ENCODE measurements at places on chromosomes 1 and 21.

DNA sequence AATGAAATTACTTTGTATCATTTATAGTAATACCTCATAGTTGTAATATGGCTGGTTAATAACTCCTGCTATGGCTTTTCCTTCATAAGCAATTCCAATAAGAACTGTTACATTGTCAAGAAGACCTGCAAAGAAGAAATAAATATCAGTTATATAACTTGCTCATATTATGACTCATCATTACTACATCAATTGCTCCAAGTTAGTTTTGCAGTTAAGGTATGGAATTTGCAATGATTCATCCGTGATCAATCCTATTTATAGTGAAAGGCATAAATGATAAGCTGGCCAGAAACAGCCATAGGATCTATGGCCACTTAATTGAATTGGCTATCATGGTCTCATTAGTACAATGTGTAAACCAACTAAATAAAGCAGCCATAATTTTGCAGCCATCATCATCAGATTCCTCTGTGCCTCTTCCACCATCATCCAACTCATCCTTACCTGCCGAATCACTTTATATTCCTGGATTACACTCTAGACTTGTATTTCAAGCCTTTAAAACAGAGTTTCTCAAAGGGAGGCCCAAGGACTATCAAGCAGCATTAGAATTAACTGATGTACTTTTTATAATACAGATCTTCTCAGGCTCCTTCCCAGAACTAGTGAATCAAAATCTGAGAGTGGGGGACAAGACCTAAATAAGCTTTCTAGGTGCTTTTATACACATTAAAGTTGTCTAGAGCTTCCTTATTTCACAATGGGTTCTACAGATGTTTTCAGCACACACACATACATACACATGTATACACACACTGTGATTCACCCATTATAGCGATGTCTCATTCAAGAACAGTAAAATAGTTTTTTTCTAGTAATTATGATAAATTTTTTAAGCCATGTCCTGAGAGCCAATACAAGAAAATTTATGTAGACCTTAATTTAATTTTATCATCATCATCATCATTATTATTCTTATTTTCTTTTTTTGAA lies 21.2 kb upstream of the EPRS1 start:
- no peak for DNase-seq

- no peak for DNase-seq
Observed at GRCh38 chr1:179300112-179300511, 6.5 kb downstream of the SOAT1 start.

DNA sequence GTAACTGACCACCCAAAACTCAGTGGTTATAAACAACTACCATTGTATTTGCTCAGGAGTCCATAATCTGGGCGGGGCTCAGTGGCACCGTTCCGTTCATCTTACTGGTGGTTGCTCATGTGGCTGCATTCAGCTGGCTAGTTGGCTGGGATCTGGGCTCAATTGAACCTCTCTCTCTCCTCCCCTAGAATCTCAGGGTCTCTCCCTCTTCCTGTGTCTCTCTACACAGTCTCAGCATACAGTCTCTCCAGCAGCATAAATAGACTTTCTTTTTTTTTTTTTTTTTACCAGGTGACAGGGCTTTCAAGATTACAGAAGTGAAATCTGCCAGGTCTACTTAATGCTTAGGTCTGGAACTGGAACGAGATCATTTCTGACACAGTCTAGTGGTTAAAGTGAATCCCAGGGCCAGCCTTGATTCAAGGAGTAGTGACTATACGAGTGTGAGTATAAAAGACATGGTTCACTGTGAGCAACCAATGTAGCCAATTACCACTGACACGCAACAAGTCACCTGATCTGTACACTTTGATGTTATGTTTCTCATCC lies 193.7 kb upstream of the ESRRG start:
- no peak for DNase-seq

GRCh38 chr21:21196848-21197247 lies 198.6 kb downstream of the NCAM2 start:
- DNase-seq = no peak

- no peak for DNase-seq
Observed at GRCh38 chr1:44724296-44724954, 6.5 kb downstream of the RNU5D-1 start.

DNA sequence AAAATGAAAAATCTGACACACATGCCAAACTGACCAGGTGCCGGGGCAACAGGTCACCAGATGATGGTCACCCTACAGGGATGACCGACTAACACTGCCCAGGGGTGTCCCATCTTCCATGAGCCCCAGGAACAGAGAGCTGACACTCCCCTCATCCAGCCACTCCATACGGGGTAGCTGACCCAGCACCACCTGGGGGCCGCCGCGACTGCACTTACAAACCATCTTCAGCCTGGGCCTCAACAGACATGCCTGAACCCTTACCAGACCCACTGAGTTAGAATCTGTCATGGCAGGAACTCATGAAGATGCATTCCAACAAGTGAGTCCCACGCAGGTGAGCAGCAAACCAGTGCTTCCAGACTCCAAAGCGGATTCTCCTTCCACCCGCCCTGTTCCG lies 31.6 kb upstream of the AJAP1 start:
- DNase-seq = no peak

GRCh38 chr1:66542811-66543767 lies 9.1 kb downstream of the SGIP1 start:
- no peak for DNase-seq

- no peak for DNase-seq
Observed at GRCh38 chr1:228810878-228811711, 75.8 kb downstream of the RHOU start.

- no peak for DNase-seq
Observed at GRCh38 chr1:156751451-156751756, at the start of gene HDGF. HDGF (minus strand) TSS chr1:156751675; CDS start chr1:156751429, 246 bp downstream.

GRCh38 chr1:44012941-44013609 lies 18.2 kb downstream of the SLC6A9 start:
- peak; percentile 12 for DNase-seq

DNA sequence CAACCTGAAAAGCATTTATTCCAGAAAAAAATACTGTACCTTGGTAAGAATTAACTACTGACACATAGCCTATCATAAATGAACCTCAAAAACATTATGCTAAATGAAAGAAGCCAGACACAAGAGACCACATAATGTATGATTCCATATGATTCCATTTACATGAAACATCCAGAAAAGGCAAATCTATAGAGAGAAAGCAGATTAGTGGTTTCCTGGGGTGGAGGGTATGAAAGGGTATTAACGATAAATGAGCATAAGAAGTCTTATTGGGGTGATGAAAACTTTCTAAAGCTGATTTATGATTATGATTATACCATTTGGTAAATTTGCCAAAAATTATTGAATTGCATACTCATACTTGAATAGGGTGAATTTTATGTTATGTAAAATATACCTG lies 10.3 kb upstream of the COL6A2 start:
- no peak for DNase-seq

DNA sequence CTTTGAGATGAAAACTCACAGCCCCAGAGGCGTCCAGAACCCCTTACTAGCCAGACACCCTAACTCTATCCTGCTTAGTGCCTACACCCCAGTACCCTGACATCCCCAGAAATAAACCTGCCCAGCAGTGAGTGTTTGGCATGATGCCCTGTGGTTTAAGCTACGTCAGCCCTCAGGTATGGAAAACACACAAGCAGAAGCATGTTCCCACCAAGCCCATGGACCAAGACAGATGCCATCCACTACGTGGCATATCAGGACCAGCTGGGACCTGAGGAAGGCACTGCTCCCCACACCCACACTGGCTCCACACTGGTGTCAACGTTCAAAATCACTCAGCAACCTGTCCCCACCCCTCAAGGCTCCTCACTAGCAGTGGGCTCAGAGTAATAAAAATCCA lies 116.4 kb downstream of the SYT2 start:
- no peak for DNase-seq

GRCh38 chr1:107533436-107533835 lies 392.6 kb downstream of the NTNG1 start:
- peak; percentile 85 for DNase-seq

- DNase-seq = no peak
Observed at GRCh38 chr21:42299324-42300044, 15.7 kb downstream of the TFF3 start.

GRCh38 chr1:46166521-46167462 lies 8.1 kb upstream of the TSPAN1 start:
- no peak for DNase-seq

GRCh38 chr1:107943694-107944093 lies 21.3 kb downstream of the VAV3 start:
- DNase-seq = no peak

- no peak for DNase-seq
Observed at GRCh38 chr1:37342736-37343135, 131.6 kb upstream of the ZC3H12A start.

DNA sequence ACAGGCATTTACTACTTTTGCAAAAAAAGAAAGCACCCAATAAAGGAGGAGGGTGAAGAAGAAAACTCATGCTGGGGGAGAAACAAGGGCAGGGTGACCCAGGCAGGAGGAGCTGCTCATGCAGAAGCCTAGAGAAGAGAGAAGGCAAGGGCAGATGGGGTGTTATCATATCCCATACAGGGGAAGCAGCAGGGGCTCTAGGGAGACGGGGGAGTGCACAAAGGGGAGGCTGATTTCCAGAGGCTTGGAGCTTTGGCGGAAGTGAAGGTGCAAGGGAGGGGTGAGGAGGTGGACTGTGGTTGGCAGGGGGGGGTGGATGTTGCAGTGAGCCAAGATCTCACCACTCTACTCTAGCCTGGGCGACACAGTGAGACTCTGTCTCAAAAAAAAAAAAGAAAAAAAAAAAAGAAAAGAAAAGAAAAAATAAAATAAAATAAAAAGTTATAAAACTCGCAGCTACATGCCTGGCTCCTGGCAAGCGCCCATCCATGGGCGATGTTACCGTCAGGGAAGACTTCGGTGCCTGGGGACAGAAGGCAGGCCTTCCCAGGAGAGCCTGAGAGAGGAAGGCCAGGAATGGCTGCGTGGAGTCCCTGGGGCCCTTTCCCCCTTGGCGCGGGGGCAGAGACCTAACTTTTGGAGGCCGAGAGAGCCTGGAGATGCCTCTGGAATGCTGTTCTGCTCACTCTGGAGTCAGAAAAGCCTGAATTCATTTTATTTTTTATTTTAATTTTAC lies 3.3 kb upstream of the FCN3 start:
- DNase-seq = no peak

DNA sequence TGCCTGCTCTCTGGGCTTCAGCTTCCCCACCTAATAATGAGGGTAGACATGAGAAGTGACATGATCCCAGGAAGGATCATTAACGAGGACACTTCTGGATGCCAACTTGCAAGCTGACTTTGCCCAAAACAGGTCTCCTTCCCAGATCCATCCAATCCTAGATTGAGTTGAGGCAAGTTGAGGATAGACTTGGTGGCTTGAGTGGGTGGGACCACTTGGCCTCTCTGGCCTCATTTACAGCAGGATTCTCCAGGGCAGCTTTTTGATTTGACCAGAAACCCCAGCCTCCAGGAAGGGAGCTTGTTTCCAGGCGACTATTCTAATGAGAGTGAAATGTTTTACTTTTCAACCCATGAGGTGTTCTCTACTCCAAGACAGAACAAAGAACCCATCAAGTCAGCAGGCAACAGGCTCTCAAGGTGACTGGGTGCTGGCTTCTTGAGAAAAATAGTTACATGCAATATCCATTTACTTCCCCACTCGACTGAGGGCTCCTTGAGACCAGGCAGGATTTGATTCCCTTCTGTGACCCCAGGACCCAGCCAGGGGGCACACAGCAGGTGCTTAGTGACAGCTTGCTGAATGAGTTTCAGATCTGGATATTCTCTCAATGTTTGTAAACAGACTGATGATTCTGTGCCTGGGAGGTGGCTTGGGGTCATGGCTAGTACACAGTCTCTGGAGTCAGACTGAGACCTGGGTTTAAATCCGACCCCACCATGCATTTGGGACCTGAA lies 128.2 kb downstream of the DMRTB1 start:
- no peak for DNase-seq

GRCh38 chr1:63638471-63638870 lies 45.3 kb downstream of the PGM1 start:
- DNase-seq = no peak

DNA sequence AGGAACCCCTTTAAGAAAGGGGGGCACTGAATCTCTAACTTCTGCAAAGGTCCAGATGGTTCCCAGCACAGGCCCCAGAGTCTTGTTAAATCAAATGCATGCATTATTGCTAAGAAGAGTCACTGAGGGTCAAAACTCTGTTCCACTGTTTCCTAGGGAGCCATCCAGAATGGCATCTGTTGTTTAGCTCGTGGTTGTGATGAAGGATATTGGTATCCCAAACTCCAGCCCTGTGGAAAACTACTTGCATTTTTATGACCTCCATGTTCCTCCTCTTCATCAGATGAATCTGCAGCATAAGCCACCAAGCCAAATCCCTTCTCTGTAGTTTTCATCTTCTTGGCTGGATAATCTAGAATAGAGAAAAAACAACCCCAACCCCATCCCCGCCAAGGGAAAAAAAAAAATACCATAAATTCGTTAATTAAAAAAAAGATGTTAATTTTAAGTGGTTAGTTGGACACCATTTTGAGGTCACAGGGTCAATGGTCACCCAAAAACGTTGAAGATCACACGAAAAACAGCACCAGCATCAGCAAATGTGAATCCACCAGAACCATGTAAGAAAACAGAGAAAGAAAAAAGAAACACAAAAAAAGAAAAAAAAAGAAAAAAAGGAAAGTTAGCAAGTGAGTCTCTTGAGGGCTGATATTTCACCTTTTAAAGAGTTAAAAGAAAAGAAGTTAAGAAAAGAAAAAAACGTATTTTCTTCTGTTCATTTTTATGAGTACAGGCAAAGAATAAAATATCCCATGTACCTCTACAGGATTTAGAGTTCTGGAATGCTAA lies 3.0 kb upstream of the RIT1 start:
- DNase-seq = no peak

GRCh38 chr1:42669936-42670335 lies 11.7 kb downstream of the PPIH start:
- no peak for DNase-seq

DNA sequence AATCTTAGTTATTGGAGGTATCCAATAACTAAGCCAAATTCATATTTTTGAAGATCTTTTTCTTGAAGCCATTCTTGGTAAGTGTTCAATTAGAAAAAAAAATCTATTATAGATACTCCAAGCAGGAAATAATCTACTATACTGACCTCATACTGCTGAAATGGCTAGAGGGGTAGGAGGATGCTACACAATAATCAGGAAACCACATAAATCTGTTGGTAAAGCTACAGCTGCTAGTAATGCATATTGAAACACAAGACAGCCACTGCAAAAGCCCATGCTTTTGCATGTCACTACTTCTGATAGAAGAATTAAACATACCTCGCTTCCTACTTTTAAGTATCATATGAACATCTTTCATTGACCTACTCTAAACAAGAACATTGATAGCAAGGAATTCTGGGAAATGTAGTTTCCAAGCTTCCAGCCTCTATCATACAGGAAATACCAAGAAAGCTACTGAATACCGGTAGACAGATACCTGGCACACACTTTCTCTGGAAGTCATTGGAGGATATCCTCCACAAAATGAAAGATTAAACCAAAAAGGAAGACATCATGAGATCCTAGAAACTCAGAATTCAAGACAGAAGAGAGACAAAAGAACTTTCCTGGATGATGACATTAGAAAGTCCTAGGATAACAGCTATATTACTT lies 103.0 kb upstream of the VAV3 start:
- no peak for DNase-seq
